ENCODE measurements at places on chromosomes 5 and 9.

DNA sequence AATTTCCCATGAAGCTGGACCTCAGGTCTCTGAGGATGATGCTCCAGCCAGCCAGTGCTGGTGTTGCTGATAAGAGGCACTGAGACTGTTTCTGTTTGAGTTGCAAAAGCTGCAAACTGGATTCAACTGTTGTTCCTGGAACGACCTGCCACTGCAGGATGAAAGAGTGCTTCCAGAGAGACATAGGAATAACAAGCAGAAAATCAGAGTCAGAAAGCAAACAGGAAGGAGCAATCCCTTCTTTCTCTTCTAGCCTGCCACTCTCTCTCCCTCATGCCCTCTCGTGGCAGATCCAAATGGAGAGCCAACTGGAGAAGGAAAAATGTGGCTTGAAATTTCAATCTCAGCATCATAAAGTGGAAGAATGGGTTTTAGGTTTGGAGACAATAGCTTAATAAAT lies 110.4 kb downstream of the STARD4 start:
- DNase-seq = no peak

DNA sequence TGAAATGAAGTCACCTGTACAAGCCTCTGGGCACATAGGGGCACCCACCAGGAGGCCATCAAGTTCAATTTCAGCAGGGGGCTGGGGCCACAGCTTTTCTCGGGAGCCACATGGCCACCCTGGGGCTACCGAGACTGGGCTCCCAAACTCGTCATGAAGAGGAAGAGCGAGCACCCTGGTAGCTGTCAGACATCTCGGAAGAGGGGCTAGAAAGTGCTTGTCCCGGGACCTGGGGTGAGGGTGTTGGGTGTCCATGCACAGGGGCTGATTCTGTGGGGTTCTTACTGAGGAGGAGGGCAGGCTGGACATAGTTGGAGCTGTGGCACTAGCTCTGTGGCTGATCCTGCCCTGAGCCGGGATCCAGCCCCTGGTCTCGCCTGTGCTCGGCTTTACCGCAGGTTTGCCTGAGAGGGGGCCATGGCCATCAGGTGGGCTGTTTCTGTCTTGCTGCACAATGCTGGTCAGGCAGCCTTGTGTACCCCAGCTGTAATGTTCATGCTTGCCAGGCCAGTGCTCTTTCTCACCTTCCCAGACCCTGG lies 70.3 kb downstream of the PHF2 start:
- no peak for DNase-seq

DNA sequence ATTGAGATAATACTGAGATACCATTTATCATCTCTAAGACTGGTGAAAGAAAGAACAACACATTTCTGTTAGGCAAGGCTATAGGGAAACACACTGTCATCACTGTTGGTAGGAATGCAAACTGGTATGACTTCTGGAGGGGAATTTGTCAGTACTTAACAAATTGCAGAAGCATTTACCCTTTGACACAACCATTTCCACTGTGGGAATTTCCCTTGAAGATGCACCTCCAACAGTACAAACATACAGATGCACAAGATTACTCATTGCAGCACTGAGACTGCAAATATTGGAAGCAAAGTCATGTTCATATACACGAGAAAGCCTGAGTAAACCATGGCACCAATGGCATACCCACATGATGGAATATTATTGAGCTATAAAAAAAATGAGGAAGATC lies 17.6 kb downstream of the GM2A start:
- no peak for DNase-seq

DNA sequence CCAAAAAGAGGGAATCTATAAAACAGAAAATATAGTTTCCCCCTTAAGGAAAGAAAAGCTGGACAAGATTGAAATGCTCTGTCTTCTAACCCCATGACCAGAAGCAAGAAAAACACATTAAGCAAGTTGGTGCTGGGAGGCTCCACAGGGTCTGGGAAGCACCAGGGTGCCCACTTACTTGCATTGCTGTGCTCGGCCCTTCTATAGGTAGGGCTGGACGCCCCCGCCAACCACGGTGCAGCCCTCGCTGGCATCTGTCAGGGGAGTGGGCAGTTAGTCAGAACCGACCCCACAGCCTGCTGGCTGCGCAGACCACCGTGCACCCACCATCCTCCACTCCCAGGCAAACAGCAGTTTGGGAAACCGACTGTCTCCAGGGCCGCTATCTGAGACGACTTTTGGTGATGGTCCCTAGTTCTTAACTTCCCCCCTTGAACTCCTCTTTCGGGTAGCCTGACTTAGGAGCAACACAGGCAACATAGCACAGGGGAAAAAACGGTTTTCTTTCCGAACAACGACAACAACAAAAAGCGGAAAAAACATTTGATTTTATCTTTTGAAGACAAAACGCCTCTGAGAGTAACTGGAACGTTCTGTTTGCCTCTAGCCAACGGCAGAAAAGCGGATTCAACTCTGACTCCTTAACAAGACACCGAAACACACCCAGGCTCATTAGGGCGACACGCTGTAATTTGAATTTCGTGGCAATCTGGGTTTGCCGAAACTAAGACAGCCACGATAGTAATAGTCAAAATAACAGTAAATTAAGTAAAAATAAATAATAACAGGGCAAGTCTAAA lies 3.9 kb downstream of the IRX2 start:
- DNase-seq = no peak

- peak; percentile 70 for DNase-seq
These were observed 36.7 kb downstream of the SARDH start for GRCh38 chr9:133701321-133701980.

DNA sequence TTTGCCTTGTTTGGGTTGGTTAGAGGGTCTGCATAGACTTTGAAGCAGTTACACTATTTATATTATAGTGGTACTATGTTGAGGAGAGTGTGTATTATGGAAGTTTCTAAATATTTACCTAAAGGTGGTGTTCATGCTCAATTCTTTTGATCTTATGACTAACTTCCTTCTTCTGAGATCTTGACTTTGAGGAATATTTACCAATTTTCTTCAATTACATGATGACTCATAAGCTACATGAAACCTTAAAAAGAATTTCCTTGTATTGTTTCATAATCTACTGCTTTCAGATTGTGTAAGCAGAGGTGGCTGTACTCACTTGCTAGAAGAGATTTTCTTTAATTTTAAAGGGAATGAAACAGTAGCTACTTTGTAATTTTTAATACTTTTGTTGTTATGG lies 276.1 kb downstream of the TAF11L14 start:
- DNase-seq = no peak

DNA sequence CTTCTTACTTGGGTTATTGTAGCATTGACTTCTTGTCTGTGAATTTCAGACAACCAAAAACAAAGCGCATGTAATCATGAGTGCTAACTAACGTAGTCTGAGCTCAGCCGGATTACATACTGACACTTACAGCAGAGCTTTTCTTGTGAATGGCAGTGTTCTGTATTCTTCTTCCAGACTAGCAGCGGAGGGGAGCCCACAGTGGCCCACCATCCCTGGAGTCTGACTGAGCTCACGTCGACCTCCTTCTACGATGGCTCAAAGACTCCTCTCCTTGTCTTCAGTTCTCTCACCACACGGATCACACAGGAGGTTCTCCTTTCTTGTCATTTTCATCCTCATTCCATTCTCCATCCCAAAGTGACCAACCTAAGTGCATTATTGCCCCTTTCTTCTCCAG lies 211.4 kb downstream of the CHSY3 start:
- no peak for DNase-seq

DNA sequence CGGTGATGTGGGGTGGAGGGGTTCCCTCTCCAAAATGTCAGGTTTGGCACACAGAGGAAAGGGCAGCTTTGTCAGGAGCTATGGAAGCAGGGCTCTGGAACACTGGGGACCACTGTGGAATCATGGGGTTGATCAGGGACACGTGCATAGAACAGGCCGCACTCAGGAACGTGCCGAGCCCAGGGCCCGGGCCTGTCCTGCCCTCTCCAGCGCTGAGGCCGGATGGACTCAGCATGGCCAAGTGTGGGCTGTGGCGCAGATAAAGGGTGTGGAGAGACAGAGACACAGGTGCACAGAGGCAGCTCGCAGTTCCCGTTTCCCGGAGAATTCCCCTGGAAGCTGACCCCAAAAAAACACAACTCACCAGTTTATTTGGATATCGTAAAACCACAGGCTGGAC lies 37.8 kb upstream of the SLC6A3 start:
- DNase-seq = no peak

- no peak for DNase-seq
These were observed 291.4 kb downstream of the CSNK1G3 start for GRCh38 chr5:123803359-123803758.

- DNase-seq = no peak
These were observed 22.3 kb downstream of the FAM78A start for GRCh38 chr9:131253891-131254491.

DNA sequence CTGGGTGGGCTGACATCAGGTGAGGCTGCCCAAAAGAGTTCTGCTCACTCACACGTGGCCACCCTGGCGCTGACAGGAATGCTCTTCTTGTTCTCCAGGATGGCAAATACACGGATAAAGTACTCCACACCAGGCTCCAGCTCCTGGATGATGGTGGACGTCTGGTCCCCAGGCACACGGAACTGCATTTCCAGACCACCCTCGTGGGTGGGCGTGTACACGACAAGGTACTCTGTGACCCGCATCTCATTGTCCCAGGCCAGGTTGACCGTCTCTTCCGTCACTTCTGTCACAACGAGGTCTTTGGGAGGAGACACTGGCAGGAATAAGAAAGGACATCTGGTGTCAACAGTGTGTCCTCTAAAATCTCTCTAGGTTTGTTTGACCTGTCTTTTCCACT lies 33.8 kb downstream of the TNC start:
- no peak for DNase-seq

DNA sequence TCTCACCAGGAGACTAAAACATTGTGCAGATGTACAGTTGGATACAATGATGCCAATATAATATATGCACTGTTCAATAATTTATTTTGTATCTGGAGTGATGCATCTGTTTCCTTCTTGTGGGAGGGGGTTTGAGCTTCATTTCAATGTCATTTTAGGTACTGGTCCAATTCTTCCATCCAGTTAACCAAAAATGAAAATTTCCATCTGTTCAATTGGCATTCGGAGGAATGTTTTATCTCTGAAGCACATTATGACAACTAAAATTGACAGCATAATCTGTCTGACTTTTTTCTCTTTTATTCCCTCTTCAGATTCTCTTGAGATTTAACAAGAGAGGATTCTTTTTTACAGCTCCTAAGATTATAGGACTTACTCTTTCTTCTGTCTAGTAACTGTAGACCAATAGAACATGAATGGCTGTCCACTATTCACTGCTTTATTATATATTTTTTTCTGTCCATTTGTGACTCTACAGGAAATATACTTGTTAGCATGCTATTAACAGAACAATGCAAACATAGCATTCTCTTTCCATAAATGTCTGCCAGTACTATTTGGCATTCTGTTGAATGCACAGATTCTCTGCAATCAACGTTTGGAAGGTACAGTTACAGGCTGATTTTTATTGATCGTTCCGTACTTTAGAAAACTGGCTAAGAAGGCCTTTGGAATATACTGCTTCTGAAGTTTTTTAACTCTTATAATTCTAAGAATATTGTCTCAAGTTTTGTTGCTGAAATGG lies 57.8 kb downstream of the NDUFAF2 start:
- no peak for DNase-seq

DNA sequence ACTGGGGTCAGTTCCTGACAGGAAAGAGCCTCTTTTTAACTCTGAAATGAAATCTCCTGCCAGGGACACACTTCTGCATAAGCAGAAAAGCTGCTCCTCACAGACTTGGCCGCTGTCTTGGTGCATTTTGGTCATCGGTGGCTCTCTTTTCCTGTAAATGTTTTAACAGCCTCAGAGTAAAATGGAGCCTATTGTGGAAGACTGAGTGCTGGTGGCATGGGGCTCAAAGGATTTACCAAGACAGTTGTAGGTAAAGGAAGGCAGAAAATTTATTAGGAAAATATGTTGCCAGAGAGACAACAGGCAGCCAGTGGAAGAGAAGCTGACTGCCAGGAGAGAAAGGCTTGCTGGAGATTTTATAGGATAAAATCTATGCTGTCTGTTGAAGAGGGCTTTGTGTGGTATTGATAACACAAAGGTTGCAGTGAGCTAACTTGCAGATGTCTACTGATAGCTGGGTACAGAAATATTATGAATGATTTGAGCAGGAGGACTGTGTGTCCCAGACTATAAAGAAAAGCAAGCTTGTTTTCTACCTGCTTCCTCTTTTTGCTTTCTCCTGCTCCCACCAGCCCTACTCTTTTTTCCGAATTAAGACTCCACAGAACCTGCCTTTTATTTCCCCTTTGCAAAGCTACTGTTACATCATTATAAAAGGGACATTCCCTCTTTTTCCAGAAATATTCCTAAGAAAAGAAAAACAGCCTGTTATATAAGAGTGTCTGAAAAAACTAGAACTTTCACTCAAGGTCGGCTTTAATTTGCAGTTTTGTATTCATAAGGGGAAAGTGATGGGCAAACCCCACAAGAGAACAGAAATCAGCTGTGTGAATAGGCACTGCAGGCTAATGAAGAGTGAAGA lies 27.9 kb upstream of the IFNA14 start:
- no peak for DNase-seq

DNA sequence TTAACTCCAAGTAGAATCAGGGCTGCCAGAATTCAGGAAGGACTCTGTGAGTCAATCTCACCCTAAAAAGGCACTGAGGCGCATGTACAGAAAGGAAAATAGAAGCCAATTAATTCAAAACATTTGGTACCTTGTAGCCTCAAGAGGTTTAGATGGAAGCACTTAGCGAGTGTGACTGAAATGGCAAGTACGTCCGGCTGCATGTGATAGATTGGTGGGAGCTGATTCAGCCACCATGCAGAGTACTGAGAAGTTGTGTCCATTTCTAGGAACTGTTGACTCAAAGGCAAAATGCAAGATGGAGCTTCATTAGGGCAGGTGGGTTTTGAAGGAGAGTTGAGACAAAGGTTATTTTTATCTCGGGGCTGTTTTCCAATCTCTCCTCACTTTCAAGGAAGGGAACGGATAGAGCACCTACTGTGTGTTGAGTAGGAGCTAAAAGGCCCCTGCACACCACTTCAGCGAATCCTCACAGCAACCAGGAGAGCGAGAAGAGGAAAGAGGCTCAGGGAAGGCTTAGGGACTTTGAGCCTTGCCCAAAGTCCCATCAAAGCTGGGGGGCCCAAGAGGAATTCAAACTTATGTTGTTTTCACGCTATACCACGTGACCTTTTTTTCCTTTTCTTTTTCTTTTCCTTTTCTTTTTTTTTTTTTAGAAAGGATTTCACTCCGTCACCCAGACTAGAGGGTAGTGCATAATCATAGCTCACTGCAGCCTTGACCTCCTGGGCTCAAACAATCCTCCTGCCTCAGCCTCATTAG lies 34.6 kb upstream of the CPEB4 start:
- no peak for DNase-seq
